ENCODE measurements at places on chromosomes 3 and 15. TPM values are rescaled to one million over a fixed set of nuclear protein-coding genes. Genes with fewer than 3 reads are reported as not detected.
A peak's percentile ranks its signal among the peaks of the same experiment; 100 is the strongest.

- no peak for DNase-seq
Measured at GRCh38 chr15:62450061-62450460, 285.0 kb upstream of the C2CD4B start.

Gene SMAD6
- total RNA-seq, result 4.8 TPM

DNA sequence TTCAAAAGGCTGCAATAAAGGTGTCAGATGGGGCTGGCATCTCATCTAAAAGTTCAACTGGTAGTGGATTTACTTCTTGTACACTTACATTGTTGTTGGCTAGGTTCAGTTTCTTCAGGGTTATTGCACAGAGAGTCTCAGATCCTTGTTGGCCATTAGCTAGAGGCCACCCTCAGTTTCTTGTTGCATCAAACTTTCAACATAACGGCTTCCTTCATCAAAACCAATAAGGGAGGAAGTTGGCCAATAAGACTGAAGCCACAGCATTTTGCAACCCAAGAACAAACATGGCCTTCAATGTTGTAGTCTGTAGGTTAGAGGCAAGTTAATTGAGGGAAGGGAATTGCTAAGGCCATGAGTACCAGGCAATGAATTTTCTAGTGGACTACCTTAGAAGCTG is 218.0 kb downstream of the ZBBX start:
- no peak for DNase-seq

Gene LMCD1
- total RNA-seq, result 9.7 TPM

Gene TMCO5A
- not detected for total RNA-seq

GRCh38 chr3:10926256-10926810 is 66.2 kb upstream of the SLC6A1 start:
- DNase-seq, result no peak

Gene PDZRN3
- 204 TPM for total RNA-seq

DNA sequence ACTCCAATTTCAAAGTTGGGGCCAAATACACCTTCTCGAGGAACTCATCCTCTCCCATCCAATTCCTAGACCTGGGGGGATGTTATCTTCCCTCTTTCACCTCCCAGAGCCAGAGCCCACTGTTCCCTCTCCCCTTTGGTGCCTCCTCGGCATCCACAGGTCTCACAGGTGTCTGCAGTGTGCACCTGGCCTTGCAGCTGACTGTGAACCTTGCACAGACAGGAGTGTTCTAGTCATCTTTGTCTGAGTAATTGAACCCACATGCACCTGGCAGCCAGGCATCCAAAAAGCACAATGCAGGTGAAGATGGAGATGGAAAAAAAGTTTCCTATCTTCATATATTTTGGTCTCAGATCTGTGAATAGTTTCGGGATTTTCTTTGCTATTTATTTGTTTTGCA is 30.8 kb downstream of the PCOLCE2 start:
- no peak for DNase-seq

DNA sequence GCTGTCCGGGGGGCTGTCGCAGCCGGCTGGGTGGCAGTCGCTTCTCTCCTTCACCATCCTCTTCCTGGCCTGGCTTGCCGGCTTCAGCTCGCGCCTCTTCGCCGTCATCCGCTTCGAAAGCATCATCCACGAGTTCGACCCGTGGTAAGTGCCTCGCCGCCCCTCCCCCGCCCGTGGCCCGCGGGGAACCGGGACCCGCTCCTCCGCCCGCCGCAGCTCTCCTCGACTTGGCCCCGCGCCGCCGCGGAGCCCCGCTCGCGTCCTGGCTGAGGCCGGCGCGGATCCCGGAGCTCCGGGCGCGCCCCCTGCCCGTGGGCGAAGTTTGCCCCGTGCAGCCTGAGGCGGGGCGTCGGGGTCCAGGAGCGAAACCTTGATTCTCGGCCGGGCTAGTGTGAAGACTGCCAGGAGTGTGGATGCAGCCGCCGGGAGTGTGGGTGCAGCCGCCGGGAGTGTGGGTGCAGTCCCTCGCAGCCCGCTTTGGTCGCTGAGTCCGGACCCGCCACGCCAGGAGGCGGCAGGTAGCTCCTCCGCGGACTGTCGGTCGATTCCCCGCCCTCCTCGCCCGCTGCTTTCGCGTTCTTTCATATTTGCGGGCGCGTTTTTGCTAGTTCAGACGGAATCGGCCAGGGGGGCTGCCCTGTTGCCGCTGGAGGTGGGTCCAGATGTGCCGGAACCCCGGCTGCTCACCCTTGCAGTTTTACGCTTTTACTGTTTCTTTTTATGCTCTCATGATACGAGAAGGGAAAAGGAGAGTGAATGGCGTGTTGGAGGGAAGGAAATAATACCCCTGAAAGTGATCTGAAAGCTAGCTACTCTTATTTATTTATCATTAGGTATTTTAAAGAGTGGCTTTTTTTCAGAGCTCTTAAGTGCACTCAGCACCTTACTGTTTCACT is 692 bp downstream of the STT3B start:
- DNase-seq, result peak; percentile 80

DNA sequence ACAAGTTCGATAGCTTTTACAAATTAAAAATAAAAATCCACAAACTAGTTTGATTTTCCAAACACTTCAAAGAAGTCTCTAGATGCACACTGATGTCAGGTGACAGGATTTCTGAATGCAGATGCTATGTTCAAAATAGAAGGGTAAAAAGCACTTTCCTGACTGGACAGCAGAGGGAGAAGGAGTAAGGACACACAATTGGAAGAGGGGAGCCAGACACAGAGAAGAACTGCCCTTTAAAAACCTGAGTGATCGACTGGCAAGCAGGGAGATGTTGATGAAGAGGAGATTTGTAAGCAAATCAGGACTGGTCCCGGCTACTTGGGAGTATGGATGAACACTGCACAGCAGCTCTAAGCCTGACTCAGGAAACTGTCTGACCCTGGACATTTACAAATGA is 612.8 kb downstream of the MAGI1 start:
- DNase-seq, result no peak

DNA sequence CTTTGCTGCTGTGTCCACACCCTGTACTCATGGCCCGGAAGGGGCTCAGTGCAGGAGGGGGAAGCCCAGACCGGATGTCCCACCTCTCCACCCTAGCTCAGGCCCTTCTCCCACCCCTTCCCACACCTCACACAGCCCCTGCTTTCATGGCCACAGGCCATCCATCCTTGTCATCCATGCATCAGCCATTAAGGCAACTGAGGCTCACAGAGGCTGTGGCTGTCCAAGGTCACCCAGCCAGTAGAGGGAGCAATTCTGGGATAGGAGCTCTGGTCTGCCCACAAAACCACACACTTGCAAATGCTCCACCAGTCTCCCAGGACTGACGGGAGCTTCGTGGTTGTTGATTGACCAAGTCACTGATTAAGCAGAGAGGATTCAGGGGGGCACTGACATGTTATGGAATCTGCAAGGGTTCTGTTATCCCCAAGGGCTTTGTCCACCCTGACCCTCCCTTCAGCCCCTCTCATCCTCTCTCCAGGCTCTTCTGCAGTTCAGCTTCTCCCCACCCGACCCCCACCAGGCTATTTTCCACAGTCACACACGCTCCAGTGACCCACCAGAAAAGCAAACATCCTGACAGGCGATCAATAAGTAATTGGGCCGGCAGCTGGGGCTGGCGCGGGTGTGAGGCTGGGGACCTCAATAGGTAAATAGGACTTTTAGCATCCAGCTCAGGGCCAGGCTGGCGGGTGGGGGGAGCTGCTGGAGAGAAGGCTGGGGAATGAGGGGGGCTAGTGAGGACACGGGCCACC is 15.1 kb downstream of the LINGO1 start:
- DNase-seq, result no peak

DNA sequence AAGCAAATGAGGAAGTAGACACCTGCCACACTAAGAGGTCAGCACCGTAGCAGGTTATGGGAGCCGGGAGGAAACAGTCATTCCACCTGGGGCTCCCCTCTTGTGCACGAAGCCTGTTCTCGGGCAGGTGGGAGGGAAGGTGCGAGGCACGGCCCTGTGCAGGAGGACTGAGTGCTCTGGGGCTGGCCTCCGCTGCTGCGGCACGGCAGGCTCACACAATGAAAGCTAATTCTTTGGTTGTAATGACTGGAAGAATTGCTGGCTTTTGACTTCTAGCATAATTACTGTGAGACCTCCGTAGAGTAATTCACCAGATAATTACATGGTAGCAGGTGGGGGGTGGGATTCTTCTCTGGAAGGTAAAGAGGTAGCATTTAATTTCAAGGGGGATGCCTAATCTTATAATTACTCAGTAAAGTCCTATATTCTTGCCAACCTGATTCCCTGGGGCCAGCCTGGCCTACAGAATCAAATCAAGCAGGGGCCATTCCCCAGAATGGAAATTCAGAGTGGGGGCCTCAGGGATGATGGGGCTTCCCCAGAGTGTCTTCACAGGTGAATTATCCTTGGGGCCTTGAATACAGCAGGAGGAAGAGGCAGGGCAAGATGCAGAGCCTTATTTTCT is 129.1 kb downstream of the TPRA1 start:
- DNase-seq, result no peak

DNA sequence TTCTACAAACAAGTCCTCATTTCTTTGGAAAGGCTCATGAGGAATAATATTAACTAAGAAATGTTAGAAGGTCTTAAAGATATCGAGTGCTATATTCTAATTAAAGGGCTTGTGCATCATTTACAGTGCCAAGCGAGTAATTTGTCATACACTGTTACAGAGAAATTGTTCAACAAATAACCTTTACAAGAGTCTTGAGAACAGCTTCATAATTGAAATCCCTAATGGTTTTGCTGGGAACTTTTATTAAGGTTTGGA is 209.5 kb downstream of the MECOM start:
- no peak for DNase-seq

DNA sequence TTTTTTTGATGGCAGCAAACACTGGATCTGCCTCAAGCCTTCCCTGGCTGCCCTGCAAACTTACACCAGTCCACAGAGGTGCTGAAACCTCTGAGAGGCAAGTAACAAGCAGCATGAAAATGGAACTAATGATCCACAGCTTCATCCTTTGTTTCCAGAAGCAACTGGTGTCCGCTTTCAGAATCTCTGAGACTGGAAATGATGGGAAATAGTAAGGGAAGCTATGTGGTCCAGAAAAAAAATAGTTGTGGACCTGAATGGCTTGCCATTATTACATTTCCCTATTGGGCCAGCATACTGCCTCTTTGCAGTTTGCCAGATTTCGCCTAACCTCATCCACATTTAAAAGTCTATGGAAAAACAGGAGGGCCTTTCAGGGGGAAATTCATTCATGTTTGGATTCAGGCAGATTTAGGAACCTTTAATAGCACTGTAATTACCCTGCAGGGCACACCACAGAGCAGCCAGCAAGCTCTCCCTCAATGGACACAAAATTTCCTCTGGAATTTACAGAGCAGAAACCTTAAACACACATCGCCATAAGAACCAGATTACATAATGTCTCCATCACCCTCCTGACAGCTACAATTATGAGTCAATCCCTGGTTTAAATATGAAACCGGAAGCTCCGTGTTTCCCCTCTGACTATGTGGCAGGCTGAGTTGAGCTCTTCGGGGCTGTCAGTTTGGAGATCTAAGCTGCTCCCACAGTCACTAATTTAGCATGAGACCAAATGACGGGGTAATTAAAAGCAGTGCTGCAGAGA is 134.4 kb downstream of the TMCO5A start:
- DNase-seq, result no peak

DNA sequence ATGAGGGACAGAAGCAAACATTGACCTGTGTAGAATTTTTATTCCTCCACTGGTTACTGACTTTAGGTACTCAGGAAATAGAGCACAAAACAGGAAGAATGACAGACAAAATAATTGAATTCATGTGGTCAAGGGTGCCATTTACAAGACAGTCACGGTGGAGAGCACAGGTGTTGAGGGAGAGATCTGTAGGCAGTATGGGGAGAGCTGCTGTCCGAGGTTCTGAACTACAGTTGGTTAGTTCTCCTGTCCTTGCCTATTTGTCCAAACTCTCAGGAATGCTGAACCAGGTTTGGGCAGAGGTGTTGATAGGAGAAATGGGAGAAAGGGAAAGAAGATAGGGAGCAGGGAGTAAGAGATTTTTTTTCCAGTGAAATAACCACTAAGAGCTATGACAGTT is 178.5 kb upstream of the ZBTB20 start:
- no peak for DNase-seq

Gene MAP6D1
- 0.71 TPM for total RNA-seq

DNA sequence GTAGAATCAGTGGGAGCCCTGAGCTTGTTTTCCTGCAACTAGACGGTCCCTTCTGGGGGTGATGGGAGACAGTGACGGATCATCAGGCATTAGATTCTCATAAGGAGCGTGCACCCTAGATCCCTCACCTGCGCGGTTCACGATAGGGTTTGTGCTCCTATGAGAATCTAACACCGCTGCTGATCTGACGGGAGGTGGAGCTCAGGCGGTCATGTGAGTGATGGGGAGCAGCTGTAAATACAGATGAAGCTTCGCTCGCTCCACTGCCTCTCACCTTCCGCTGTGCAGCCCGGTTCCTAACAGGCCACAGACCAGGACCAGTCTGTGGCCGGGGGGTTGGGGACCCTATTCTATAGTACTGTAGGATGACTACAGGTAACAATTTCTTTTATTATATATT is 154.7 kb downstream of the CHSY1 start:
- no peak for DNase-seq

DNA sequence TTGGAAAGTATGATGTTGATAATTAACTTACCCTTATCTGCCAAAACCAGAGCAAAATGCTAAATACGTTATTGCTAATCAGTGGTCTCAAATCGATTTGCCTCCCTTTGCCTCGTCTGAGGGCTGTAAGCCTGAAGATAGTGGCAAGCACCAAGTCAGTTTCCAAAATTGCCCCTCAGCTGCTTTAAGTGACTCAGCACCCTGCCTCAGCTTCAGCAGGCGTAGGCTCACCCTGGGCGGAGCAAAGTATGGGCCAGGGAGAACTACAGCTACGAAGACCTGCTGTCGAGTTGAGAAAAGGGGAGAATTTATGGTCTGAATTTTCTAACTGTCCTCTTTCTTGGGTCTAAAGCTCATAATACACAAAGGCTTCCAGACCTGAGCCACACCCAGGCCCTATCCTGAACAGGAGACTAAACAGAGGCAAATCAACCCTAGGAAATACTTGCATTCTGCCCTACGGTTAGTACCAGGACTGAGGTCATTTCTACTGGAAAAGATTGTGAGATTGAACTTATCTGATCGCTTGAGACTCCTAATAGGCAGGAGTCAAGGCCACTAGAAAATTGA is 59.7 kb downstream of the DCUN1D1 start:
- no peak for DNase-seq

DNA sequence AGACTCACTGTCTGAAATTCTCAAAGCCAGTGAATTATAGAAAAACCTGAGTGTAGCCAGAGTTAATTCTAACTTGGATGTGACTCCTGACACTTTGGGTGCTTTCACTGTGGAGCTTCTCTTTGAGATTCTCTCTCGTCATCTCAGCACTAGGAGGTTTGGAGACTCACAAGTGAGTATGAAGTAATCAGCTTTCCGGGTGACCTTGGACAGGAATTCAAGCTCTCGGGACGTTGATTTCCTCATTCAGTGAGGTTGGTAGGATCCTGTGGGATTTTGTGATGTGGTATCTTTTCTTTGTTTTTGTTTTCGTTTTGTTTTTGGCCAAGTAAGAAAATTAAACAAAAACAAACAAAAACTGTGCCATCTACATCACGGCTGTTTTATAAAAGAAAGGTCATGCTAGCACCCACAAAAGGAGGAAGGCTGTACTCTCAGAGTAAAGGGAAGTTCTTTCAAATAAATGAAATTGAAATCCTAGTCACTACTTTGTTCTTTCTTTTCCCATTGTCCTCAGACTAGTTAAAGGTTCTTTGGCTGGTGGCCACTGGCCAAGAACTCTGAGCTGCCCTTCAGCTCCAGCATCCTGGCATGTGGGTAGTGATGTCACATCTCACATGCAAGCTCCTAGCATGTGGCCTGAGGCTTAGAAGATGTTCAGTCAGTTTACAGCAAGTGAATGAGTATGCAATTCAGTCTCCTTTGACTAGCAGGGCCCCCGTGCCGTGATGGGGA is 263.3 kb upstream of the TPM1 start:
- DNase-seq, result no peak

GRCh38 chr3:128427872-128428822 is 38.5 kb downstream of the DNAJB8 start:
- no peak for DNase-seq

Gene COL6A6
- total RNA-seq, result 0.16 TPM
